Endothelial cell (in vitro differentiated cells): ENCODE measurements at places on chromosomes 16 and 17. TPM values are rescaled to one million over a fixed set of nuclear protein-coding genes. Genes with fewer than 3 reads are reported as not detected.

DNA sequence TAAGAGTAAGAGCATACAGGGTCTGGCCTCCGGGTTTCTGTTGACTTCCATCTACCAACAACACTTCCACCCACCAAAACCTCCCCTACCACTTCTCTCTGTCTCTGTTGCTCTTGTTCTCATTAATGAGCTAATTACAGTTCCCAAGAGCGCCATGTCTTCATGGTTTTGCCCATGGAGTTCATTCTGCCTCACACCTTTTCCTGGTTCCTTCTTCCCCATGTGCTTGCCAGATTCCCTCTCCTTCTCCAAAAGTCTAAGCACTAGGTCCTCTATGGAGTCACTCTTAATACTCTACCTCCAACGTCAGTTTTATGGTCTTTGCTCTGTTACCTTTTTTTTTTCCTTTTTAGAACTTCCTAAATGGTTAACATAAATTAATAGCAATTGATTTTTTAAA is 92.8 kb downstream of the MYO1D start:
- no peak overlapping the region for H3K4me3 ChIP-seq
- H3K4me1 ChIP-seq: peaks cover 4% of the 10 kb centered on the region
- DNase-seq: no peak
- no peaks in the 10 kb centered on the region for H3K27me3 ChIP-seq
- H3K36me3 ChIP-seq: no peaks in the 10 kb centered on the region

GRCh38 chr16:30053376-30054015 is 12.1 kb upstream of the ALDOA start:
- no peak for DNase-seq
- peaks cover 21% of the 10 kb centered on the region for H3K4me1 ChIP-seq
- H3K36me3 ChIP-seq: peaks cover 4% of the 10 kb centered on the region
- peaks cover 5% of the 10 kb centered on the region for H3K27me3 ChIP-seq
- H3K4me3 ChIP-seq: peak overlapping the region; percentile 90
- H3K27ac ChIP-seq: peak overlapping the region; percentile 78

- peaks cover 24% of the 10 kb centered on the region for H3K27me3 ChIP-seq
- DNase-seq: no peak
- no peaks in the 10 kb centered on the region for H3K36me3 ChIP-seq
- peaks cover 7% of the 10 kb centered on the region for H3K4me1 ChIP-seq
- peak overlapping the region; percentile 56 for H3K4me3 ChIP-seq
Measured at GRCh38 chr17:31392002-31392855, 754 bp downstream of the RAB11FIP4 start.

- peaks cover 9% of the 10 kb centered on the region for H3K27me3 ChIP-seq
- DNase-seq: no peak
- H3K4me3 ChIP-seq: no peak overlapping the region
Measured at GRCh38 chr17:66884931-66885330, 50.0 kb downstream of the CACNG5 start.

ZP2 gene
- 4.1 TPM for total RNA-seq

SLFN12 gene
- total RNA-seq: 25.7 TPM

TBKBP1 gene
- total RNA-seq: 31.4 TPM
